Natural killer cell (primary cell): ENCODE measurements at places on chromosomes 16 and 17. TPM values are rescaled to one million over a fixed set of nuclear protein-coding genes. Genes with fewer than 3 reads are reported as not detected.

- DNase-seq = no peak
Measured at GRCh38 chr17:77076124-77076830, 64.5 kb upstream of the SEC14L1 start.

DNA sequence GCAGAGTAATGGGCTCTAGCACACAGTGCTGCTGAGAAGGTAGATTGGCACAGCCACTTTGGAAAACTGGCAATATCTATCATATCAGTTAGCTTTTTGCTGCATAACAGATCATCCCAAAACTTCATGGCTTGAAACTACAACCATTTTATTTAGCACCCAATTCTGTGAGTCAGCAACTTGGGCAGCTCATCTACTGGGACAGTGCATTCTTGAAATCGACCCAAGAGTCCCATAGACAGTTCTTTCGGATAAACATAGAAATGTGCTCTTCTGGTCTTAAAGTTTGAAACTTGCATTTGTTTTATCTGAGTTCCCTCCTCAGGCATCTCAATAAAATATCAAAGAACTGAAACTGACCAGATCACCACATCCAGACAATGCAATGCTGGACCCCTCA lies 76.7 kb downstream of the CEP112 start:
- no peak for DNase-seq

- no peak for DNase-seq
Measured at GRCh38 chr17:27633312-27634025, 2.5 kb downstream of the LGALS9 start.

GNG13 gene
- total RNA-seq = not detected

DNA sequence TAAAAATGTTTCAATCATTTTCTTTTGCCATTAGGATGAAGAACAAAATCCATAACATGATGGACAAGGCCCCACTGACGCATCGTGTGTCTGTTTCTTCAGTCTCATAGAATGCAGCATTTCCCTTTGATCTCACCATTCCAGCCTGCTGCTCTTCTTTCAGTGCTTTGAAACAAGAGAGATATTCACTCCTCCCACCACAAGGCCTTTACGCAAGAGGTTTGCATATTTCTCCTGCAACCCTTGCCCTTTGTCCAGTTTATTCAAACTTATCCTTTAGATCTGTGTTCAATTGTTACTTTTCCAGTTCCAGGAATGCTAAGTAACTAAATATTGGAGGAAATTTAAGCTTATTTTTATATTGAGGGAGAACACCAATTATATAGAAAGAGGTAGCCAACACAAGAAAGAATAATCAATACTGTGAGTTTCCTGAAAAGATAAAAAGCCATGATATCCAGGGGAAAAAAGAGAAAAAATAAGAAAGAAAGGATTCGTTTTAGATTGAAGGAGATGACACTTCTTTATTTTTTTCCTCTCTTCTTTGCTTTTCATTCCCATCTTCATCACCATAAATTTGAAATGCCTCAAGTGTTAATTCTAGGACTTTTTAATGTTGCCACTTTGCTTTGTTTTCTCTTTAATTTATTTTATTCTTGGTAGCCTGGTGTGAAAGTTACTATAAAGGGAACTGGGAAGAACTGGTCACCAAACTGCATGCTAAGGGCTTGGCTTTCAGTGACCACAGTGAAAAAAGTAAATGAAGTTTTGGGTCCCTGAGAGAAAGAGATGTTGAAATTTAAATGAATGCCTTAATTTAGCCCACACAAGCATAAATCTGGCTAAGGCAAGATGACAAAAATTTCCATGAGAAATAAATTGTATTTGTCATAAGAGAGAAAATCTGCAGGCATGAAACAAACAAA lies 102.1 kb downstream of the KIF2B start:
- no peak for DNase-seq

DNA sequence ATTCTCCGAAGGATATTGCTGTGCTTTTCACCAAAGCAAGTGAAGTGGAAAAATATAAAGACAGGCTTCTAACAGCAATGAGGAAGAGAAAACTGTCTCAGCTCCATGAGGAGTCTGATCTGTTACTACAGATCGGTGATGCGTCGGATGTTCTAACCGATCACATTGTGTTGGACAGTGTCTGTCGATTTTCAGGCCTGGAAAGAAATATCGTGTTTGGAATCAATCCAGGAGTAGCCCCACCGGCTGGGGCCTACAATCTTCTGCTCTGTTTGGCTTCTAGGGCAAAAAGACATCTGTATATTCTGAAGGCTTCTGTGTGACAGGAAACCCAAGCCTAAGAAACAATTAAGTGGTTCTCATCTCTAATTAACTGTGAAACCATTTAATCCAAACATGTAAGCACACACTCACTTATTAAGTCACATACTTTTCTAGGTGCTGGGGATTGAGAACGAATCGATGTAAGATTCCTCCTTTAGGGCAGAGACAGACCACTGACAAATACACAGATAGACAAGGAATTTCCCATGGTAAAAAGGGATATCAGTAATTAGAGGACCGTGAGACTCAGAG lies 22.8 kb downstream of the SLFN5 start:
- DNase-seq = no peak

DNA sequence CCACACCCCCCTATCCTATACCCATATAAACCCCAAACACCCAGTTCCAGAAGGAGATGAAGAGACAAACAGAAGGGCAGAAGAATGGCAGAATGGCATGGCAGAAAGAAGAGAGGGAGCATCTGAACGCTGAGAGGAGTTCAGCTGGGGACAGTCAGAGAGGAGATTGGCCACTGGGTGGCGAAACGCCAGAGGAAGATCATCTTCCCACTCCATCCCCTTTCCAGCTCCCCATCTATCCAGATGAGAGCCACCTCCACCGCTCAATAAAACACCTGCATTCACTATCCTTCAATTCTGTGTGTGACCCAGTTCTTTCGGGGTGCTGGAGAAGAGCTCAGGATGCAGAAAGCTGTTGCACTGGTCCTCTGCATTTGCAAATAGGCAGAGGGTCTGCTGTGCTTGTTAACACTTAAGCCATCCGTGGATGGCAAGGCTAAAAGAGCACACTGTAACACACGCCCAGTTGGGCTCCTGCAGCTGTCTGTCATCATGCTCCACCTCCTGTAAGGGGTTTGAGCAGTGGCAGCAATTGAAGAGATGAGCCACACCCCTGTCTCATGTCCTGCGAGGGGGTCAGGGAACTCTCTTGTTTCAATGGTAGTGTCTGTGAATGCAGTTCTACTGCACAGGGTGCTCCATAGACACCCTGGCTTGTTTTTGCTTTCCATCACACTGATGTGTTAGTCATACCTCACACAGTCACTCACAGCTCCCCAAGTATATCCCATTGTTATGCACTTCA lies 1034.8 kb upstream of the RBFOX1 start:
- no peak for DNase-seq

- no peak for DNase-seq
Measured at GRCh38 chr17:76239538-76240274, 587 bp downstream of the RNF157 start.

DNA sequence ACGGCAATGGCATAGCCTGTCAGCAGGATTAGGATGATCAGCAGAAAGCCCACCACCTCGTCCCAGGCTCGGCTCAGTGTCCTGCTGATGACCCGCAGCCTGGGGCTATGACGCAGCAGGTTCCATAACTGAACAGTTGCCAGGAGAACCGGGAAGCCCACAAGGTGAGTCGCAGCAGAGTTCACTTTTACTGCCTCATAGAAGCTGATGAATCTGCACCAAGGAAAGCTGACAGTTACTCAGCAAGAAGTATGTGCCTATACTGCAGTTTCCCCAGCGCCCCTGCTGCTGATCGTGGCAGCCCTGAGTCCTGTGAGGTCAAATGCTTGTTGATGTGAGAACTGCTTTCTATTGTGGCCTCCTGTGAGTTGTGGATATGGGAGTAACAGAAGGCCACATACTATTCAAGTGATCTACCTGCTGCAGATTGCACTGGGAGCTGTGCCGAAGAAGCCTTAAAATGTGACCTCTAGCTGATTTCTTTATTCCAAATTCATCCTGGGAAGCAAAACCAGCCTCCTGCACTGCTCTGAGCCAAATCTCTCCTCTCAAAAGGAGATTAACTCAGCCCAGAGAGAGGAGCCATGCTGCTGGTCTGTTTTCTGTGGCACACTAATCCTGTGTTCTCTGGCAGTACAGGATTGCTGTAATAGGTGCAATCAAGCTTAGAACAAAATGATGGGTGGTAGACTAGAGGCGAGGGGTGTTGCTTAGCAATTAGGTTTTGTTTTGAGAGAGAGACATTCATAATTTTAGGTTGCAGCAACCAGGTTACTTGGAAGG lies 38.8 kb downstream of the IST1 start:
- no peak for DNase-seq

DNA sequence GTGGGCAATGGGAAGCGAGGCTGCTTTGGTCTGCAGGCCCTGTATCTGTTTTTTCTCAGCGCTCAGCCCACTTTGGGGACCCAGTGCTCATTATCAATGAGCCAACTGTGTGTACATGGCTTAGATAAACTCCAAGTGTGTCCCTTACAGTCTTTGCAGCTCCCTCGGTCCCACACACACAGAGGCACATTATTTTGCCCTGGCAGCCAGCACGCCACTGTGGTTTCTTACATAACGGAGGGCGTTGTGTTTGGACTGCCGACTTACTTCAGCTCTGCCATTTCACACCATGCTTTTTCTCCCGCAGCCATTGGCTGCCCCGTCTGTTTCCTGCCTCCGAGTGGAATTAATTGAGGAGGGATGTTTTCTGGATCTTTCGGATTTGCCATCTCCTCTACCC lies 56.5 kb upstream of the CLEC18A start:
- DNase-seq = no peak

DNA sequence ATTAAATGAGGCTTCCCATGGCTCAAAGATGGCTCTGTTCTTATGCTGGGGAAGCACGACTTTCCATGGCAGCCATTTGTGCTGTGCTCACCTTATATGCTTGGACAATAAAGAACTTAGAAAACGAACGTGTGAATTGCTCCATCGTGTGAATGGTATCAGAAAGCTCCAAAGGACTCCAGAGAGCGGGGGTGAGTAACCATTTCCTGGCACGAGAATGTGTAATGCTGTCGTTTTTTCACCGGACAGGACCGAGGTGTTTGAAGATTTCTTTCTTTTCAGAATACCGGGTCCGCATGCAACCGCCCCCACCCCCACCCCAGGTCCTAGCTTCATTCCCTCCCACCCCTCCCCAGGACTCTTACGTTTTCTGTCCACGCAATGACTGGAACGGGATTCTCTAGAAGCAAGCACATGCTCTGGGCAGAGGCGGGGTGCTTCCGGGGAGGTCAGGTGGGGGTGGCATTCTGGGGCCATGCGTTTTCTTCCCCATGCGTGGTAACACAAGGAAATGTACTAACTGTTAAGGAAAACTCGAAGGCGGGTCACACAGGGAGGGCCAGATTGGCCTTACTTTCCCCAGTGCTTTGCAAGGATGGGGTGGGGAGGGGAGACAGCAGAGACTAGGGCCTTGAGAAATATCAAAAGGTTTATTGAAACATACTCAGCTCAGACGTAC lies 26.2 kb downstream of the GPRC5B start:
- no peak for DNase-seq

DNA sequence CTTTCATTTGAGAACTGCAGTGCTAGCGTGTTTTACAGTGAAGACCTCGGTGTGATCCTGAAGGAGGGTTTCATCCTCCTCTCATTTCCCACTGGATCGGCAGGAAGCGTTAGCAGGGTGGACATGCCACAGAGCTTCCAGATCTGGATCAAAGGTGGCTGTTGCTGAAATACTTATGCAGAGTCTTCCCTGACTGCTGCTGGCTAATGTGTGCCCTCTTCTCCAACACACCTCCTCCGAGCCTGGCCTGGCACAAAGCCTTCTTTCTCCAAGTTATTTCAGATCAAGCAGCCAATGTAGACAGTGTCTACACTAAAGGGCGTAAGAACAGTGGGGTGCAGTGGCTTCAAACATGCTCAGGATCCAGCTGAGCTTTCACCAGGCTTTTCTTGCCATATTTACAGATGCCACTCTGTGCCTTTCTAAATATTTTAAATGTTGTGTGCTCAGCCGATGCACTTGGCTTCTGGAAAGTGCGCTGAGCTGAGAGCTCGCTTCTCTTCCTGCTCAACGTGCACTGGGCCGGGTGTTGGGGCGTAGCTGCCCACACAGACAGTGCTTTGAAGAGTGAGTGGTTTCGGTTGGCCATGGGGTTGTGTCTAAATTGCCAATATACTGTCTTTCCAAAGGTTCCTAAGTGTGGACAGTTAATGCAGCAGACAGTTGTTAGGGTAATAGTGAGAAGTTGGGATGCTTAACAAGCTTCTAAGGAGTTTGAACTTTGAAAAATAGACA lies 2.1 kb downstream of the ZNF750 start:
- no peak for DNase-seq

MVP gene
- total RNA-seq = 154 TPM

TEKT1 gene
- not detected for total RNA-seq

DNA sequence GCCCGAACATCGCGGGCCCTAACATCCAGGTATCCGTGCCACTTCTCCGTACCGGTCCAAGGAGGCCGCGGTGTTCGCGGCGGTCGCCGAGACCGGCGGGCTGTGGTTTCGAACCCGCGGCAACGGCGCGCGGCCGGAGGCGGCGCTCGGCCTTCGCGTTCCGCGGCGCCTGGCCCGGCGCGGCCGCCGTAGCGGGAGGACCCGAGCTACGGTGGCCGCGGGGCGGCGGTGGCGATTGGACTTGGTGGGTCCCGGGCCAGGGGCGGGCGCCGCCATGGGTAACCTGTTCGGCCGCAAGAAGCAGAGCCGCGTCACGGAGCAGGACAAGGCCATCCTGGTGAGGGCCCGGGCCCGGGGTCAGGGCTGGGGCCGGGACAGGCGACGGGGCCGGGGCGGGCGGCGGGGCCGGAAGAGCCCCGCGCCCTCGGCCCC lies at the start of gene CHMP6:
CHMP6 (plus strand) TSS at position 197 of the 432 bp plus-strand sequence; CDS start at position 275, 78 bp downstream.
- DNase-seq = peak; percentile 77

CX3CL1 gene
- total RNA-seq = not detected

DNA sequence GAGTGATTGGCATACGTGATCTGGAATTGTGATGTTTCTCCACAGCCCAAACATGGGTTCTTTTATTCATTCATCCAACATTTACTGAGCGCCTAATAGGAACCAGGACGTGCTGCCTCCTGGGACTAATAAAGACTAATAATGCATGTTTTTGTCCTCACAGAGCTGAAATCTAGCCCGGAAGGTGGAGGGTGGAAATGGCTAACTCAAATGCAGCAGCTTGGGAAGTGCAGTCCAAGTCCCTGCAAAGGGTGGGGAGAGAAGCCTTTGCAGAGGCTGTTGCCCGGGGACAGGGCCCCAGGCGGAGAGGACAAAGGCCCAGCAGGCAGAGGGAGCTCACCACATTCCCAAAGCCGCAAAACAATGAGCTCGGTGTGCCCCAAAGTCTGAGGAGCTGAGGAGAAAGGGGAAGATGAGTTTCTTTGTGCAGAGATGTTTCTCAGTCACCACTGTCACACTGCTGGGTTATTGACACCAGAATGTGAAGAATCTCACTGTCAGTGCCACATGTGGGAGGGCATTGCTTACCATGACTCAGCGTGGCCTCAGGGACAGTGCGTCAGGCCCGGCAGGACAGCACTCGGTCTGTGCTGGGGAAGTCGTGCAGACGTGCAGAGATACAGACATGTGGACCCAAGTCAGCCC lies 118.2 kb upstream of the CHMP6 start:
- no peak for DNase-seq
